ENCODE measurements at places on chromosomes 13 and 19. TPM values are rescaled to one million over a fixed set of nuclear protein-coding genes. Genes with fewer than 3 reads are reported as not detected.

DNA sequence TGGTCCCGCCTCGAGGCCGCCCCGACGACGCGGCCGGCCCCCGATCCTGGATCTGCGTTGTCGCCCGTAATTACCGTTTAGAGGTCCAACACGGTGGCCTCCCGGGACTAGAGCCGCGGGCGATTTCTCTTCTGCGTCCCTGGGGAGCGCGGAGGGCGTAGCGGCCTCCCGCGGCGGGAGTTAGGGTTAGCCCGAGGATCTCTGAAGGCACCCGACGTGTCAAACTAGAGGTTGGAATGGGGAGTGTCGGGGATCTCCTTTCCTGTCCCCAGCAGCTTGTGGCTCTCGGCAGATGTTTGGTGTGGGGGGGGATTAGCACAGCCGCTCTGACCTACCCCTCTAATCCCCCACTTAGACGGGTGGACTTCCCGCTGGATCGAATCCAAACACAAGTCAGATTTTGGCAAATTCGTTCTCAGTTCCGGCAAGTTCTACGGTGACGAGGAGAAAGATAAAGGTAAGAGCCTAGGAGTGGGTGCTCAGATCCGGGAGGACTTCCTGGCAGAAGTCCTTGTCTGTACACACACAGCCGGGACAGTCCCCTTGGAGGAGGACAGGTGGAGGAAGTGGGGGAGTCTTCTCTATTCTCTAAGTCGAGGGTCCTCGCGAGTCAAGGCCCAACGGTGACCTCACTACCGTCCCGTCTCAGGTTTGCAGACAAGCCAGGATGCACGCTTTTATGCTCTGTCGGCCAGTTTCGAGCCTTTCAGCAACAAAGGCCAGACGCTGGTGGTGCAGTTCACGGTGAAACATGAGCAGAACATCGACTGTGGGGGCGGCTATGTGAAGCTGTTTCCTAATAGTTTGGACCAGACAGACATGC lies 581 bp downstream of the CALR start:
- H3K27me3 ChIP-seq: no peaks in the 10 kb centered on the region
- peak; percentile 69 for DNase-seq
- H3K36me3 ChIP-seq: peaks cover 53% of the 10 kb centered on the region
- H3K27ac ChIP-seq: peak overlapping the region; percentile 95
- peaks cover 68% of the 10 kb centered on the region for H3K4me1 ChIP-seq

The STAP2 gene
- total RNA-seq: 9.6 TPM

- H3K27me3 ChIP-seq: peaks cover 6% of the 10 kb centered on the region
- no peak for DNase-seq
- H3K36me3 ChIP-seq: no peaks in the 10 kb centered on the region
- H3K4me1 ChIP-seq: no peaks in the 10 kb centered on the region
- H3K27ac ChIP-seq: no peak overlapping the region
Measured at GRCh38 chr13:73633817-73634460, 500.3 kb downstream of the KLF12 start.

DNA sequence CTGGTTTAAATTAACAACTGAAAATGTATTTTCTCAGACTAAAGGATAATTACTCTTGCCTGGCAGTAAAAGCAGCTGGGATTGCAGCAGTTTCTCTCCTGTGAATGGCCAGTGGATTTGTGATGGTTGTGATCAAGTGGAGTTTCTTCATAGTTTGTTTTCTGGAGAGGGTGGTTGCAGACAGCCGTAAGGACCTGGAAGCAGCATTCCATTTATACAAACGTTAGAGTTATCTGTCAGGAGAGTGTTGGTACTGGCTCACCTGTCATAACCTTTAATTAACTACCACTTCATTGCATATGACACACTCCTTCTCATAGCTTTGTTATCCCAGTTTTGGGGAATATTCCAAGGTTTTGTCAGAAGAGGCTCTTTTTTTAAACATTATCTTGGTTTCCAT lies 258.4 kb upstream of the SLC10A2 start:
- no peaks in the 10 kb centered on the region for H3K4me1 ChIP-seq
- H3K27ac ChIP-seq: no peak overlapping the region
- DNase-seq: no peak
- no peaks in the 10 kb centered on the region for H3K27me3 ChIP-seq

DNA sequence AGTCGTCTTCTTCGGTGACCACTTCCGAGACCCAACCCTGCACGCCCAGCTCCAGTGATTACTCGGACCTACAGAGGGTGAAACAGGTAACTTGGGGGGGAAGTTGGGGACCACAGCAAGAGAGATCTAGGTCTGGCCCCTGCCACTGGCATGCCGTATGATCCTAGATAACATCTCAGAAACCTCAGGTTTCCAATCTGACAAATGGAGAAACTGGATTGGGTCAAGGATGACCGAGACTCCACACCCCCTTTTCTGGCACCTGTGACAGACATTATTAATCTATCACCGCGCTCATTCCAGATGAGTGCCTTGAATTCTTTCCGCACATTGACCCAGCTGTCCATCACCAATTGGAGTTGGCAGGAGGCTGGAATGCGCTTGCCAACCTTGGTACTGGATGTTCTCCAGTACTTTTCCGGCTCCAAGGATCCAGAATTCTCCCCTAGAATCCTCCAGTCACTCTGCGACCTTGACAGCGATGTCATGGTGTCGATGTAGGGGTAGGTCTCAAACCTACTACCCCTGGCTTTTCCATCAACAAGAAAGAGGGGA lies 17.4 kb downstream of the VASP start:
- H3K4me3 ChIP-seq: no peak overlapping the region
- H3K27ac ChIP-seq: no peak overlapping the region
- H3K4me1 ChIP-seq: peaks cover 33% of the 10 kb centered on the region
- no peaks in the 10 kb centered on the region for H3K27me3 ChIP-seq
- no peak for DNase-seq
- peaks cover 41% of the 10 kb centered on the region for H3K36me3 ChIP-seq

The PNMA8B gene
- not detected for total RNA-seq

The F2RL3 gene
- 0.59 TPM for total RNA-seq

GRCh38 chr19:28963486-28964250 lies 249.3 kb downstream of the UQCRFS1 start:
- DNase-seq: no peak
- no peaks in the 10 kb centered on the region for H3K36me3 ChIP-seq
- no peaks in the 10 kb centered on the region for H3K4me1 ChIP-seq
- no peak overlapping the region for H3K4me3 ChIP-seq
- no peaks in the 10 kb centered on the region for H3K27me3 ChIP-seq
- H3K27ac ChIP-seq: no peak overlapping the region
